NCI-H1048 (cell line): ENCODE measurements at places on chromosomes 13 and 19.

DNA sequence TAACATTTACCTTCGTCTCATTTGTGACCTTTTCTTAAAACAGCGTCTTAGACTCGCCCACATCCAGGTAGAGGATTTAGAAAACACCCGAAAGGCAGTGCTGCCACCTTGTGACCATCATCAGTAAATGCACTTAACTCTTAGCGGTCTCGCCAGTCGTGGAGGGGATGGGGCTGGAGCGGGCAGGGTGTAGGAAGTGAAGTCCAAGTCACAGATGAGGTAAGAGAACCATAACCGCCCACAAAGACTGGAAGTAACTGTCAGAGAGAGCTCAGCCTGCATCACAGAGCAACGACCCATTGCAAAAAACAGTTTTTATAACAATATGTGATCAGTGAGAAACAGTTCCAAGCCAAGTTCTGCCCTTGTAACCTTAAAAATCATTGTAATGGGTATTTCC, 10.7 kb upstream of the CEACAM3 start:
- peak; percentile 56 for DNase-seq

DNA sequence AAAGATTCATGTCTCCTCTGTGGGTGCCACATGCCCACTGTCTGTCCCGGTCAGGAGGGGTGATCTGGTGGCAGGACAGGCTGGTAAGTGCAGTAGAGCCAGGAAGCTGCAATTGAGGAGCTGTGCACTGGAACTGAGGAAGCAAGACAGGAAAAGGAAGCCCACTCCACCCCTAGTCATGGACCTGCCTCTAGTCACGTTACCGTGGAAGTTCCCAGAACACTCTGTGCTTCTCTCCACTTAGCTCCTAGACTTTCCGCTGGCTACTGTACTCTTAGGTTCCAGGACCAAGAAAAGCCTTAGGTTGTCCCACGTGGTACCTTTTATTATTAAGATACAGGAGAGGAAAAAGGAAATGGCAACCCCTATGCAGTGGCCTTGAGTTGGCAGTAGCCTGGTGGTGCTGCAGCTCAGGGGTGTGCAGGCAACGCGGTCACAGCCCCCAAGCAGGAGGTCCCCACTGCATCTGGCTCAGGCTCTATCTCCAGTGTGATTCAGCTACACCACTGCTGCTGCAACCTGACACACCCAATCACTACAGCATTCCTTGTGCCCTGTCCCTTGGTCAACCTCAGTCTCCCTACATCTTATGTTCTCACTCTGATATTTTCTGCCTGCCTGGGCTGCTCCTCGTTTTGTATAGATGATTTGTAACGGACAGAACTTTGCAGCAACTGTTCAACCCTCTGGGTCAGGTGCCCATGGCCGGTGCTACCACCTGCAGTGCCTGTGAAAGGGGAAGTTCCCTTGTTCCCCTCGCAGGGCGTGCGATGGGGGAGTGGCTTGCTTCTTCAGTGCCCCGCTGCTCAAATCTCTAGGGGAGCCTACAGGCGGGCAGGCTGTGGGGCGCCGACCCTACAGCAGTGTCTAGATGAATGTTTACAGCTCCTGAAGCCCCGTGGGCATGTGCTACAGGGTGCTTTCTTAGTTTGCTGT, 24.4 kb upstream of the GPR12 start:
- DNase-seq = no peak

DNA sequence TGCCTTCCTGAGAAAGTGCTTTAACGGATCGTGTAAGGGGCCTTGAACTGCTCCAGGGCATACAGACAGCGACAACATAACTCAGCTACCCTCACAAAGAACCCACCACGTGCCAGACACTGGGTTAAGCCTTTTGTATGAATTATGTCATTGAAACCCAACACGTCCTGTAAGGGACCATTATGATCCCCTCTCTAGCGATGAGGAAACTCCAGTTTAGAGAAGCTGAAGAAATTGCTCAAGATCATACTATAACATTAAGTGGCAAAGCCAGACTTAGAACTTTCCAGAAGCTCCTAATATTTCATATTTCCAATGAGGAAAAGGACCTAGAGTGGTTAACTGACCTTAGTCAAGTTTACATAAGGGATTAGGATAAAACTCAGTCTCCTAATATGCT, 57.0 kb upstream of the RAP2A start:
- no peak for DNase-seq

GRCh38 chr19:29855741-29856500, 44.1 kb downstream of the CCNE1 start:
- DNase-seq = no peak

GRCh38 chr13:37484056-37484455, 114.5 kb downstream of the POSTN start:
- DNase-seq = no peak

- DNase-seq = no peak
These were observed 49.9 kb upstream of the MEDAG start for GRCh38 chr13:30856005-30856790.

GRCh38 chr19:4620675-4621074, 18.6 kb upstream of the TNFAIP8L1 start:
- DNase-seq = no peak

GRCh38 chr19:640161-640558, 481 bp downstream of the FGF22 start:
- no peak for DNase-seq

- no peak for DNase-seq
These were observed 420.2 kb downstream of the KCTD12 start for GRCh38 chr13:76466043-76466442.

DNA sequence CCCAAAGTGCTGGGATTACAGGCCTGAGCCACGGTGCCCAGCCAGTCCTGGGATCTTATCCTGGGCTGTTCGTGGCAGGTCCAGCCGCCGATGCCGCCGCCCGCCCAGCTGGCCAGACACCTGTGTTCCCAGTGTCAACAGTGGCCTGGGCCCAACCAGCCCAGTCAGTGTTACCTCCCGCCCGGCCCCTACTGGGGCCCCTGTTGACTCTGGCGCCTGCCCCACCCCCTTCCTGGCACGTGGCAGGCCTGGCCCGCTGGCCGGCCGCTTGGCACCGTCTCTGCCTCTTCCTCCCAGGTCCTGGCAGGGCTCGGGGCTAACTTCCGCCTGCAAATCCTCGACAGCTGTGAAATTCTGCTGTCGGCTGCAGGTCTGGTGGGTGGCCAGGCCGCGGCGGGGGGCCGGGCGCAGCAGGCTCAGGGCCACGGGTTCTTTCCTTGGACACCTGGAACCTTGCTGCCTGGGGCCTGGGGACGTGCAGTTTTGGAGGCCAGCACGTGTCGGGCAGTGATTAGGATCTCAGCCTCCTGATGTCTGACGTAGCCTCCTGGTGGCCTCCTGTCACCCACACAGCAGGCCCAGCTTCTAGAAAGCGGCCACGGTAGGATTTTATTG, 9.1 kb downstream of the ARID3A start:
- no peak for DNase-seq

DNA sequence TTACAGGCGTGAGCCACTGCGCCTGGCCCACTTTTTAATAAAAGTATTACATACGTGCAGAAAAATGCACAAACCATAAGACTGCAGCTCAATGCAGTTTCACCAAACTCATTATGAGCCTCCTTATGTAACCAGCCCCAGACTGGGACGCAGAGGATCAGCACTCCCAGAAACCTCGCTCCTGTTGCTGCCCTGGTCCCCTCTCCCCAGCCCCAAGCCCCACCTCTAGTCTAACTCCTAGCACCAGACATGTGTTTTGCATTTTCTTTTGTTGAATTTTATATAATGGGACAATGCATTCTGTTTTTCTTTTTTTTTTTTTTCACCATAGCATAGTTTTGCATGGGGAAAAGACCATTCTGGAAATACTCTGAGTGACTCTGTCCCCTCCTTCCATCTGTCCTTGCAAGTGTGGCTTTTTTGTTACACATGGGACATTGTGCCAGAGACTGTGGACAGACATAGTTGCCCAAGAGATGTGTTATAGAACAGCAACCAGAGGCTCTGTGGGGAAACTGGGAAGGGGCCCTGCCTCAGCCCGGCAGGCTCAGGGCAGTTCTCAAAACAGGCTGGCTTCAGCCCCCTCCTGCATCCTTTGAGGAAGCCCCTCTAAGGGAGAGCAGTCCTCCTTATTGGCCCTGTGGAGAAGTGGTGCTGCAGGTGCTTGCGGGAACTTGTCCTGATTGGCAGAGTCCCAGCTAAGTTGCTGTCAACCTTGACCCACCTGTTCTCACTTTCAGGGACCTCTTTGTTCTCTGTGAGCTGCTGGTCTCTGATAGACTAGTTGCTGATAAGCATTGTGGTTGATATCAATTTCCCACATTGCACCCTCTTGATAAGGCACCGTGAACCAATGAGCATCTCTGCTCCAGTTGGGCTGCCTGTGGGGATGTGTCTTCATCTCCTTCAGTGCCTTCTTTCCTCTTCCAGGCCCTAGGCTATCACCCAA, 13.8 kb upstream of the OLFM4 start:
- DNase-seq = no peak

DNA sequence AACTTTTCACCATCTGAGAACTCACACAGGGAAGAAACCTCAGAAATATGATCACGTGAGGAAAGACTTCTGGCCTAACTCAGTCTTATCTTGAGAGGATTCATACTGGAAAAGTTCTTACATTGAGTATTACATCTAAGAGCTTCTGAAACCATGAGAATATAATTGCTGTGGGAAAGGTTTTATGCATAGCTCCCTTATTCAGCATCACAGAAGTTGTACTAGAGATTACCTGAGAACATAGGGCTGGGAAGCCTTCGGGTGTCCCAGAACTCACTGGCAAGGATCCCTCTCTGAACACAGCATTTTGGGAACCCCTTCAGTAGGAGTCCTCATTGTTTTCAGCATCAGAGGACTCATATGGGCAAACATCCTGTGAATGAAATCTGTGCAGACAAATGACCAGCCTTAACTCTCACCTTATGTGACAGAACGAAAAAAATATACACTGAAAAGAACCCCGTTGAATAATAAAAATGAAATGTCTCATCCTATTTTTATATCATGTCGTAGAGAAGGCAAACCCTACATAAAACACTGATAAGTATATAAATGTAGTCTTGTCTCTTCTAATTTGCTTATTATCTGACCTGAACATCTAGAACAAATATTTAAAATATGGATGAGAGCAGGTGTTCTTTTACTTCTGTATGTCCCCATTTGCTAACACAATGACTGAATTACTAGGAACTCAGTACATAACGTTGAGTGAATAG, 14.2 kb downstream of the ZNF274 start:
- DNase-seq = no peak

GRCh38 chr13:44437356-44438233, 64.0 kb downstream of the SERP2 start:
- no peak for DNase-seq

- no peak for DNase-seq
These were observed 844 bp upstream of the ASPDH start for GRCh38 chr19:50514346-50515167.

GRCh38 chr13:51848674-51849073, 3.7 kb upstream of the TMEM272 start:
- DNase-seq = no peak

DNA sequence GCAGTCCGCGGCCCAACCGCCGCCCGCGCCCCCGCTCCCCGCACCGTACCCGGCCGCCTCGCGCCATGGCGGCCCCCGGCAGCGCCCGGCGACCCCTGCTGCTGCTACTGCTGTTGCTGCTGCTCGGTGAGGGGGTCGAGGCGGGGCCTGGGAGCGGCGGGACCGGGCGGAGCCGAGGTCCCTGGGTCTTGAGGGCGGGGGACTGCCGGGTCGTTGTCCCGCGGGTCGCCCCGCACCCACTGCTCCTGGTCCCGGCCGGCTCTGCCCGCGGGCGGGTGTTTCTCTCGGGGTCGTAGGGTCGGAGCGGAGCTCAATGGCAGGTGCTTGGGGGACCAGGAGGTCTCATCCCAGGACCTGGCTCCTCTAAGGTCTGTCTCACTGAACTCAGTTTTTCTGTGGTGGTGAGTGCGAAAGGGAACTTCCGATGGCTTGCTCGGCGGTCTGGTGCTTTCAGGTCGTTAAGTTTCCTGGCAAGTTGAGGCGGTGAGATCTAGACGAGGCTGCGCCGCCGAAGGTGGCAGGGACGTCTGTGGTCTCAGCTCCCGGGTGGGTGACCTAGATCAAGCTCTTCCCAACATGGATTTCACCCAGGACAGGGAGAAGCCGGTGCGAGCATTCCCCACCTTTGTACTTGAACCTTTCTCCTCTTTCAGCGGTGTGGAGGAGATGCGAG, 467 bp downstream of the LAMP1 start:
- DNase-seq = no peak

GRCh38 chr13:32938314-32938713, 77.9 kb upstream of the KL start:
- DNase-seq = no peak
